ENCODE measurements at places on chromosomes 1 and 21. TPM values are rescaled to one million over a fixed set of nuclear protein-coding genes. Genes with fewer than 3 reads are reported as not detected.

- H3K4me1 ChIP-seq = no peaks in the 10 kb centered on the region
- no peak for DNase-seq
- no peaks in the 10 kb centered on the region for H3K27me3 ChIP-seq
- no peak overlapping the region for H3K4me3 ChIP-seq
Observed at GRCh38 chr1:209920844-209921243, 17.2 kb upstream of the SYT14 start.

GRCh38 chr1:208111646-208112190 is 132.5 kb downstream of the PLXNA2 start:
- H3K27ac ChIP-seq = no peak overlapping the region
- H3K27me3 ChIP-seq = no peaks in the 10 kb centered on the region
- no peak overlapping the region for H3K4me3 ChIP-seq
- H3K4me1 ChIP-seq = no peaks in the 10 kb centered on the region
- no peaks in the 10 kb centered on the region for H3K36me3 ChIP-seq

GRCh38 chr1:168097921-168098528 is 38.7 kb downstream of the GPR161 start:
- no peak overlapping the region for H3K27ac ChIP-seq
- no peak for DNase-seq

The LPAR3 gene
- total RNA-seq = 12.6 TPM

The HUNK gene
- 17.0 TPM for total RNA-seq

Measured in pancreas (tissue), 10 donors.